Foreskin fibroblast (primary cell): ENCODE measurements at places on chromosomes 13 and 19.
A peak's percentile ranks its signal among the peaks of the same experiment; 100 is the strongest.

DNA sequence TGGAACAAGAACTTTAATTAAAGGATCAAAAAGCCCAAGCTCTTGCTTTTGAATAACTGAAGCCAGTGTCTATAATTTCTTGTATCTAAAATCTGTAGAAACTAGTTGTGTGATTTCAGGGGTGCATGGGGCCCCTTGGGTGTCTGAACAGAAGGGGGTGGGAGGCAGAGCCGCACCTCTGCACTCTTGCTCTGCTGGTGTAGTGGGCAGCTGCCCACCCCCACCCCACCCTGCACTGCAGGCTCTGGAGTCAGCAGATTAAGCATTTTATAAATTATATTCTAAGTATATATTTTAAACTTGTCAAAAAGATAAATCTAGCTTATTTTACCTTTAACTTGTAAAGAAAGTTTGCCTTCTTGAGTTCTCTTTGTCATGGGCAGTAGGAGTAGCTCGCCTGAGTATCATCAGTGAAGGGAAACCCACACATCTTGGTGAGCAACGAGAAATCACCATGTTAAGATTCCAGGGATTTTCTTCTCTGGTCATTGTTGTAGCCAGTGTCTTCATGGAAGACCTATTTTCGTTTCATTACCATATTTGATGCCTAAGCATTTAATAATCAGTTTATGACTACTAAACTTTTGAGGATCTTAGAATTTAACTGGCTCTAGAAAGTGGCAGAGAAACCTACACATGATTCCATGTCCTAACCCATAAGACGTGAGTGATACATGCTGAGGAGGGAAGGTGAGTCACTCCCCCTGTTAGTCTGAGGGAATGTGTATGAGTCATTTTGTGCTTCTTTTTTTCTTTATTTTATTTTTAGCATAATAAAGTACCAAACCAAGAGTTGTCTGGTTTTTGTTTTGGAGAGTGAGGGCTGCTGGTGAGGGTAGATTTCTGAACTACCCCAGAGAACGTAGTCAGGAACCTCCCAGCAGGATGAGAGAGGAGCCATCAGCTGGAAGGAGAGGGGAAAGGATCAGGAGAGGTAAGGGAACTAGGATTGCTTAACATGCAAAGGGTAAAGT, 7.7 kb downstream of the UBE2L5 start:
- peak; percentile 90 for DNase-seq

GRCh38 chr13:83798731-83799130, 83.5 kb downstream of the SLITRK1 start:
- DNase-seq: no peak

DNA sequence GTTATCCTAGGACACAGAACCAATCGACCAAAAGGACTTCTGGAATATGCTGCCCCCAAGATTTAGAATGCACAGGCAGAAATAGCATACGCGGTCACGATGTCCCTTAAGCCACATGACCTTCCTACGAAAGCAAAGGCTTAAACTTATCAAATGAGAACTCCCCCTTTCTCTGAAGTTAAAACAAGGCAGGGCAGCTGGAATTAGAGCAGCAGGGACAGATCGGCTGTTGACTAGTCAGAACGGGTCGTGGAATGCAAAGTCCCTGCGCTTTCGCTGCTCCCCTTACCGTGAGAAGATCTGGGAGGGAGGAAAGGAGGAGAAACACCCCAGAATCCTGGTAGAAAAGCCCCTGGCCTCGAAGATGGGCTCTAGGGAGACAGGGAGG, 799 bp upstream of the USPL1 start:
- peak; percentile 76 for DNase-seq

DNA sequence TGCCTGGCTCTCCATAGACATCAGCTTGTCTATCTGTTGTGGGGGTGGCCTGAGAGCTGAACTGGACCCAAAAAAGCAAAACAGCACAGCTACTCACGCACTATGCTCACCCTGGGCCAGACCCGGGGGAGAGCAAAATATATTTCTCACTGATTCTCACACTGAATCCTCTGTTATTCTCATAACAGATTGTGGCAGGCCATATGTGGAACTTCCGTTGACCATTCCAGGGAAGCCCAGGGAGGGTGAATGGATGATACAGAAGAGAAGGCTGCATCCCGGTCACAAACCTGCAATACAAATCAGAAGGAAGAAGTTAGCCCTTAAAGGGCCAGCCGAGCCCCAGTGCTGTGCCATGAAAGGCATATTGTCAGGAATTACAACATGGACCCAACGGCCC, 362.5 kb downstream of the ZNF536 start:
- DNase-seq: no peak

GRCh38 chr19:40247178-40247577, 20.7 kb upstream of the CCNP start:
- DNase-seq: no peak

- DNase-seq: peak; percentile 11
Measured at GRCh38 chr13:60267498-60268202, 103.9 kb upstream of the DIAPH3 start.

DNA sequence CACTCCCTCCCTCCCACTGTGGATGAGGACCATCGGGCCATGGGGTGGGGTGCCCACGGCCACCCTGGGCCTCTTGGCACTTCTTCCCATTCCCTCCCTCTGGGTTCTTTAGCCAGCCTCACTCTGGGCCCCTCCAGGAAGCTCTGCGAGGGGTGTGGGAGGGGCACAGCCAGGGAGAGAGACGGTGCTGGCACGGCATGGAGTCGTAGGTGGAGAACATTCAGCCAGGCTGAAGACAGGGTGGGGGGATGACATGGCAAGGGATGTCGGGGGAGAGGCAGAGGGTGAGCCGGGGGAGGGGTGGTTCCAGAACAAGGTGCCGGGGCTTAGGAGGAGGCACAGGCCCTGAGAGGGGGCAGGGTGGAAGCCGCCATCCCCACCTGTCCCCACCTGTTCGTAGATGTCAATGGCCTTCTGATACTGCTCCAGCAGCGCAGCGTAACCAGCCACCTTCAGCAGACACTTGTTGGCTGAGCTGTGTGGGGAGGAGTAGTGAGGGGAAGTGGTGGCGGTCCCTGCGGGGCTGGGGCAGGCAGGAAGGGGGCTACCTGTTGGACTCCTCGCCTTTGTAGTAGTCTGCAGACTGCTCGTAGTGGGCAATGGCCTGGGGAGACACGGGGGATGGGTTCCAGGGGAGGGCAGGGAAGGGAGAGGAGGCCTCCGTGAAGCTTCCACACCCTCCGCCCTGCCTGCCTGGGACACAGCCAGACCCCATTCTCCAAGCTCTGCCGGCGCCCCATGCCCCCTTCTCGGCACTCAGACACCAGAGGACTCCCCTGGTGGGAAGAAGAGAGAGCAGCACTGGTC, 8.8 kb upstream of the KPTN start:
- DNase-seq: no peak

DNA sequence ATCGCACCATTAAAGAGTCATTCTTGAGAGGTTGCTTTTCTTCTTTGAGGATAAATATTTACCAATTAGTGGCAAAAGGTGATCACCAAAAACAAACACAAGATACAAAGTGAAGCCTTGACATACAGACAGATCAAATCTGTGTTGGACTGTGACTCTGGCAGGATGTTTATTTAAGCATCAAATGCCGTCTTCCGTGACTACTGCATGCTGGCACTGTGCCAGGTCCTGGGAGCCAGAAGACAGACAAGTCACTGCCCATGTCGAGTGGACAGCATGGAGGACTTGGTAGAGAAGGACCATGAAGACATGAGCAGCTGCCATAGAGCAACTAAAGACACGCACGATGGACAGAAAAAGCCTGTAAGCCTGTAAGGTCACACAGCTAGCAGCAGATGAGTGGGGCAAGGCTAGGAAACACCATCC, 92.8 kb upstream of the FARP1 start:
- no peak for DNase-seq

- no peak for DNase-seq
Measured at GRCh38 chr19:11504502-11505031, 1.1 kb downstream of the ZNF653 start.

DNA sequence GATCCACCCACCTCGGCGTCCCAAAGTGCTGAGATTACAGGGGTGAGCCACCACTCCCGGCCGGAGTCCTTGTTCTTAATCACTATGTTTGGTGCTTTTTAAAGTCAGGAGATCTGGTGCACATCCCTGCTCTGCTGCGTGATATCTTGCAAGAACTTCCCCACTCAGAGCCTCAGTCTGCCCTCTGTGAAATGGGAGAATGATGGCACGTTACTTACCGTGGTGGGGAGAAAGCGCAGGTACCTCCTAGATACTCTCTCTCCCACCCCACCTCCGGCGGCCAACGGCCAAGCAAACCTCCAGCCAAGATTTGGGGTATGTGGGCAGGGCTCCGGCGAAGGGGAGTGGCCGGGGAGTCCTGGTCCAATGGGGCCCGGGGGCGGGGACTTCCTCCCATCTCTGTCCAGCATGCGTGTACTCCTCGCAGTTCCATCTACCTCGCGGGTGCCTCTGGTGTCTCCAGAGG, at the start of gene RYR1:
RYR1 (plus strand) TSS at position 424 of the 466 bp plus-strand sequence. CDS start 139 bp downstream, outside the sequence.
- no peak for DNase-seq

DNA sequence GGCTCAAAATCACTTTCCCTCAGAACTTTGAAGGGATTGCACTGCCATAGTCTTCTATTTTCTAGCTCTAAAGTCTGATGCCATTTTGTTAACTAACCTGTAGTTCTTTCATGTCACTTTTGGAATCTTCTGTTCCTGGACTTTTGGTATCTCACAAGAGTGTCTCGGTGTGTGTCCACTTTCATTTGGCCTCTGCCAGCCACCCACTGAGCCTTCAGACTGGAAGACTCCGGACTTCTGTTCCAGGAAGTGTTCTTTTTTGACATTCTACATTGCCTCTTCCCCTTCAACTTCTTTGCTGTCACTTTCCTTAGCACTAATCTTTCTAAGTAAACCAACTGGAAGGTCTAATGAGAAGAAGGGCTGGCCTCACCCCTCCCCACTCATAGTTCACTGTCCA, 25.0 kb upstream of the LAMP1 start:
- no peak for DNase-seq

DNA sequence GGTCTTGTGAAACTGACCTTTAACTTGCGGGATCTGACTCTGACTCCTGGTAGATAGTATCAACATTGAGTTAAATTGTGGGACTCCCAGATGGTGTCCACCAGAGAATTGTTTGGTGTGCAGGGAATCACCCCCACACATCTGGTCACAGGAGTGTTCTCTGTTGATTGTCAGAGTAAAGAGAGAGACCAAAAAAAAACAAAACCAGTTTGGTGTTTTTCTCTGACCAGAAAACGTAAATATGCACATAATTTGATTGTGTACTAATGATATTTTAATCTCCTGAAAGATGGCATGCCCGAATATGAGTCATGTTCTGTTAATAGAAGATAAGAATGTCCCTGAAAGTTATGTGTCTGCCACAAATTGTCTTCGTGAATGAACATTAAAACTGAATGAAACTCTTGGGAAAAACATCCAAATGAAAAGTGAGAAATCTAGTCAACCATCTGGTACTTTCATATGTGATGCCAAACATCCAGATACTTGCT, 118.5 kb upstream of the GPC6 start:
- no peak for DNase-seq

DNA sequence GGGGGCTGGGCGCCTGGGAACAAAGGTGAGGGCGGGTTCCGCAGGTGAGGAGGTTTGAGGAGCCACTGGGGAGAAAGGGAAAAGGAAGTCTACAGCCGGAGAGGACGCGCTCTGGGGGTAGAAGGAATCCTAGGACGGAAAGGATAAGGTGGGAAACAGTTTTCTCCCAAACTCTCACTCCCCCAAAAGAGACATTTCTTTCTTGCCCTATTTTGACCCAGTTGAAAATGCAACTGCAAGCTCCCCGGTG, 651 bp upstream of the POLR1D start:
- no peak for DNase-seq

GRCh38 chr13:33017323-33017929, 1.2 kb downstream of the KL start:
- no peak for DNase-seq

- DNase-seq: peak; percentile 17
Measured at GRCh38 chr19:27776020-27776419, 1436.9 kb downstream of the UQCRFS1 start.

DNA sequence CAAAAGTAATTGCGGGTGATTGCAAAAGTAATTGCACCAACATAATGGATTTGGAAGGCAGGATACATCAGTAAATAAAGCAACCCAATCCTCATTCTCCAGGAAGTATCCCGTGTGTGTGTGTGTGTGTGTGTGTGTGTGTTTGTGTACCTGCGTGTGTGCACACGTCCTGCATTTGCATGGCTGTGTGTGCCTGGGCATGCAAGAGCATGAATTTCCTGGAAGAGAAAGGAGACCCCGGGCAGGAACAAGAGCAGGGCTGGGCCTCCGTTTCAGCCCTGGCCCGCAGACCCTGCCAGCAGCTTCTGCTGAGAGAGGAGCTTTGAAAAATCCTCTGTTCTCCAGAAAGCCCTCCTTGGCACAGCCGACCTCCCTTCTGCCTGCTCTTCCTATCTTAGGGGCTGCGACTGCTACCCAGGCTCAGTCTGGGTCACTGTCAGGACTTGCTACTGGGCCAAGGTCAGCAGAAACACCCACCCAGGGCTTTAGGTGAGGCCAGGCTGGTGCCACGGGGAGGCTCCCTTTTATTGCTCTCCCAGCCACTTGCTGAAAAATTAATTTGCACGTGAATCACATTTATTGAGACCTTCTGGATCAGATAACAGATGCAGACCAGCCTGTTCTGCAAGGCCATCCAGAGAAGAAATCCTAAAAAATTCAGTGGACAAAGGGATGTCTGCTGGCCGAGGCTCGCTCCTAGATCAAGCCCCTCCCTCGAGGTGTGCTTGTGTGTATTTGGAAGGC, 258.3 kb downstream of the ZNF536 start:
- no peak for DNase-seq

DNA sequence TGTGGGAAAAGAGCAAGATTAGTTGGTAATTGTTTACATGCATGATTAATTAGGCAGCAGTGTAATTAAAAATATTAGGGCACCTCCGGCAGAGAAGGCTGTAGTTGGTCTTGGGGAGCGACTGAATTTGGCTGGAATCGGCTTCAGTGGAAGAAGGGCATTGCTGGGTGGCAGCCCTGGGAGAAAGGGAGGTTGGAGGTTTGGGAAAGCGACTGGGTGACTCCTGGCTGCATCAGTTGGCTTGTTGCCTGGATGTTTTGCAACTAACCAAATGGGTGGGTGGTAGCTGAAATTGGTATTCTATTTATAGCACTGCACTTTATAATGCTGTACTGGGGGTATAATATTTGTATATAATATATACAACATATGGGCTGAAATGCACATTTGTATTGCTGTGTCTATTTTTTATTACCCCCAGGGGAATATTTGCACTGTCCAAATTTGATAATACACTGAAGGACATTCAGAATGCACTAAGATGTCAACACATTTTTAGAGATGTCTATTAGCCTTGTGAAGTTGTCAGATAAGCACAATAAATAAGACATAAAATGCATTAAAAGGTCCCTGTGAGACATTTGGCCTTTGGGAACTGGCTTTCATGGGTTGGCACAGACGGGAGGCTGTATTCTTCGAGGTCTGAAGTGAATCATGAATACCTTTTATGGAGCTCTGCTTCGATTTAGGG, 1.7 kb downstream of the B3GLCT start:
- peak; percentile 83 for DNase-seq

GRCh38 chr19:5652261-5652660, 28.1 kb downstream of the MICOS13 start:
- no peak for DNase-seq

- DNase-seq: no peak
Measured at GRCh38 chr13:110950819-110951570, 36.1 kb upstream of the ANKRD10 start.

- DNase-seq: peak; percentile 63
Measured at GRCh38 chr13:113499936-113500335, 9.4 kb upstream of the DCUN1D2 start.
